Sigmoid colon (tissue), 7 donors: ENCODE measurements at places on chromosomes 12 and 14.

- H3K4me1 ChIP-seq = no peaks in the 10 kb centered on the region
- H3K27ac ChIP-seq = no peak overlapping the region
- DNase-seq = no peak
- no peaks in the 10 kb centered on the region for H3K36me3 ChIP-seq
- no peaks in the 10 kb centered on the region for H3K27me3 ChIP-seq
Observed at GRCh38 chr12:52093346-52093745, 13.8 kb downstream of the SMIM41 start.

GRCh38 chr12:49367381-49368239, at the start of gene SPATS2:
TSS of gene SPATS2 (plus strand) at chr12:49367462. CDS start at chr12:49461013, 93,551 bp downstream.
- peak; percentile 97 for DNase-seq
- H3K27ac ChIP-seq = peak within 1 kb of the TSS; percentile 98
- H3K36me3 ChIP-seq = no peaks in the 10 kb centered on the region
- H3K27me3 ChIP-seq = no peaks in the 10 kb centered on the region
- peak within 1 kb of the TSS; percentile 84 for H3K4me3 ChIP-seq
- H3K4me1 ChIP-seq = peaks cover 31% of the 10 kb centered on the region

DNA sequence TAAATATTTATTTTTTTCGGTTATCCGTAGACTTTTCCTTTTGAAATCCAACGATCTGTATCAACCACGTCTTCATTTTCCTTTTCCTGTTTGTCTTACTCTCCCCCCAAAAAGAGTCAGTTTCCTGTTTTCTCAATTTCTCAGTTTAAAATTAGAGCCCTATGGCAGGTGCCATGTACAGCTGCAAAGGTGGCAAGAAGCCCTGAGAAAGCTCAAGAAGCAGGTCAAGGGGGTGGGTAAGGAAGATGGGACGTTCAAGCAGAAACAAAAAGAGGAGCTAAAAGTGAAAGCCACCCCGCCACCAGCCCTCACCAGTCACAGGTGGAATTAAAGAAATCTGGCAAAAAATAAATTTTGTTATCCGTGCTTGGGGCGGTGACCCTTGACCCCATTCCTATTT, 26.7 kb downstream of the SLC35E3 start:
- no peak for DNase-seq
- no peaks in the 10 kb centered on the region for H3K36me3 ChIP-seq
- no peaks in the 10 kb centered on the region for H3K4me1 ChIP-seq
- no peak overlapping the region for H3K27ac ChIP-seq
- no peaks in the 10 kb centered on the region for H3K27me3 ChIP-seq

- peaks cover 69% of the 10 kb centered on the region for H3K4me1 ChIP-seq
- no peak for DNase-seq
- H3K36me3 ChIP-seq = peaks cover 37% of the 10 kb centered on the region
- H3K27me3 ChIP-seq = no peaks in the 10 kb centered on the region
Observed at GRCh38 chr12:57609781-57610553, 1.3 kb upstream of the ARHGEF25 start.

GRCh38 chr12:114414031-114414865, 8.3 kb upstream of the TBX5 start:
- DNase-seq = no peak
- peaks cover 80% of the 10 kb centered on the region for H3K27me3 ChIP-seq
- no peak overlapping the region for H3K4me3 ChIP-seq
- peak overlapping the region; percentile 88 for H3K27ac ChIP-seq

GRCh38 chr12:132824053-132824452, 4.6 kb downstream of the GOLGA3 start:
- peaks cover 2% of the 10 kb centered on the region for H3K36me3 ChIP-seq

DNA sequence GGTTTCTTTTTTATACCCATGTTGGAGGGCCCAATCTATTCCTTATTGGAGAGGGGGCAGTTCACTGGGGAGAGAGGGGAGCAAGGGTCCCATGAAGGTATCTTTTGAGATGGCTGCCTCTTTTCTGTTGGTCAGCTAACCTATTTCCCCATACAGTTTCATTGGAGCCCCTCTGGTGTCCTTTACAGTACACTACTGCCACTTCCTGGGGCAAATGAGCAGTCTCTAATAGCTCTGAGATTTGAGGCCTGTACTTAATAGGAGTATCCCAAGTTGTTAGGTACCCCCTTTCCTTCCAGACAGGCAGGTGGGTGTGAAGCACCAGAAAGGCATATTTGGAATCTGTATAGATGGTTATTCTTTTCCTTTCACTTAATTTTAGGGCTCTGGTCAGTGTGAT, 41.3 kb upstream of the RNU6-8 start:
- DNase-seq = no peak
- H3K27ac ChIP-seq = no peak overlapping the region
- no peak overlapping the region for H3K4me3 ChIP-seq
- no peaks in the 10 kb centered on the region for H3K36me3 ChIP-seq
- no peaks in the 10 kb centered on the region for H3K27me3 ChIP-seq
- H3K4me1 ChIP-seq = no peaks in the 10 kb centered on the region

GRCh38 chr12:32783029-32783428, 27.3 kb upstream of the YARS2 start:
- no peak overlapping the region for H3K27ac ChIP-seq
- H3K27me3 ChIP-seq = no peaks in the 10 kb centered on the region
- H3K4me3 ChIP-seq = no peak overlapping the region
- no peaks in the 10 kb centered on the region for H3K36me3 ChIP-seq
- no peaks in the 10 kb centered on the region for H3K4me1 ChIP-seq

DNA sequence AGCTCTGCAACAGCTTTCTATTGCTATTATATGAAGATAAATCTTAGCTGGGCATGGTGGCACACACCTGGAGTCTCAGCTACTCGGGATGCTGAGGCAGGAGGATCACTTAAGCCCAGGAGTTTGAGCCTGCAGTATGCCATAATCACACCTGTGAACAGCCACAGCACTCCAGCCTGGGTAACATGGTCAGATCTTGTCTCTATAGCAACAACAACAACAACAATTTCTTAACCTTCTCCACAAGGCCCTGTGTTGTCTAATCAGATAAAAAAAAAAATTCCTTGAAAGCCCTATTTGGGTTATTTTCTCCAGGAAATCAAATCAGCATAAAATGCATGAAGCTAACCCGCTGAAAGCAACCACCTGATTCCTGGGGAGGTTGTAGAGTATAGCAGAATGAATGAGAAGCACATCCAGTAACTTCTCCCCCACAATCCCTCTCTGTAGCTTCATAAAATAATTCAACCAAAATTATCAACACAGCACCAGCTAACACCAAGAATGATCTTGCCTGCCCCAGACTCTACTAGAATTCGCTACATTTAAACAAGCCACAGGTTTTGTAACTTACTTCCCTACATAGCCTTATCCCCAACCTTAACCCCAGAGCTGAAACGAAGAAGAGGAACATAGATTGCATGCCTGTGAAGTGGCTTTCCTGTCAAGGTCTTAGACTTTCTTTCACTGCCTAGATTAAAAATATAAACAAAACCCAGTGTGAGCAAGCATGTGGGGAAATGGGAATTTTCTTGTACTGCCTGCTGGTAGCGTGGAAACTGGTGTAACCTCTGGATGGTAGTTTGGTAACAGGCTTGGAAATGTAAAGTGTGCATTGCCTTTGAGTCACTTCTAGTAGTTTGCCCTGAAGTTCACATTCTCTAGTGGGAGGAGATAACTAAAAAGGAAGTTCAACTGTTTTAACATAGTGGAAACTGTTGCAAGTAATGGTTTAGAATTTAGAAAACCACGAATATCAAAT, 6.0 kb upstream of the STK38L start:
- DNase-seq = no peak
- H3K27me3 ChIP-seq = no peaks in the 10 kb centered on the region
- no peak overlapping the region for H3K27ac ChIP-seq
- no peaks in the 10 kb centered on the region for H3K36me3 ChIP-seq

- no peak for DNase-seq
- no peak overlapping the region for H3K27ac ChIP-seq
- H3K36me3 ChIP-seq = no peaks in the 10 kb centered on the region
- H3K4me3 ChIP-seq = no peak overlapping the region
- H3K27me3 ChIP-seq = peaks cover 99% of the 10 kb centered on the region
Observed at GRCh38 chr14:28761438-28762291, 4.9 kb upstream of the FOXG1 start.

DNA sequence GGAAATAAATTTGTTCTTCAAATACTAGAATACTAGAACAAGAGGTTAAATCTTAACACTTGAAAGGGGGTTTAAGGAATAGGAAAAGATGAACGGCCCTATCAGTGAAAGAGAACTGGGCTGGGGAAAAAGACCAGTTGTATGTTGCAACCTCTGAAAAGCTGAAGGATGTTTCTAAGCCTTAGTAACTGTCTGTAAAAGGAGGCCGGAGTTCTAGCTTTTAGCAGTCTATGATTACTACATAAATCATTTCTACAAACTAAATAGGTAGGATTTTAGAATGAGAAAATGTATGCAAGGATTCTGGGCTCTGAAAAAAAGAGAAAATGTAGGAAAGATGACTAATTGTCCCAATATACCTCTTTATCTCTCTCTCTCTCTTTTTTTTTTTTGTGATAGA, 4.9 kb downstream of the CERS5 start:
- H3K36me3 ChIP-seq = no peaks in the 10 kb centered on the region
- peak overlapping the region; percentile 5 for H3K27ac ChIP-seq
- DNase-seq = no peak
- H3K4me1 ChIP-seq = peaks cover 11% of the 10 kb centered on the region

- H3K27ac ChIP-seq = no peak overlapping the region
- no peaks in the 10 kb centered on the region for H3K4me1 ChIP-seq
- no peaks in the 10 kb centered on the region for H3K36me3 ChIP-seq
- no peak overlapping the region for H3K4me3 ChIP-seq
- DNase-seq = no peak
- no peaks in the 10 kb centered on the region for H3K27me3 ChIP-seq
Observed at GRCh38 chr12:71576496-71576895, 87.2 kb downstream of the ZFC3H1 start.

- no peaks in the 10 kb centered on the region for H3K36me3 ChIP-seq
- no peaks in the 10 kb centered on the region for H3K4me1 ChIP-seq
- H3K27ac ChIP-seq = no peak overlapping the region
- no peak overlapping the region for H3K4me3 ChIP-seq
- DNase-seq = no peak
- no peaks in the 10 kb centered on the region for H3K27me3 ChIP-seq
Observed at GRCh38 chr12:46609674-46610073, 216.1 kb downstream of the SLC38A4 start.

DNA sequence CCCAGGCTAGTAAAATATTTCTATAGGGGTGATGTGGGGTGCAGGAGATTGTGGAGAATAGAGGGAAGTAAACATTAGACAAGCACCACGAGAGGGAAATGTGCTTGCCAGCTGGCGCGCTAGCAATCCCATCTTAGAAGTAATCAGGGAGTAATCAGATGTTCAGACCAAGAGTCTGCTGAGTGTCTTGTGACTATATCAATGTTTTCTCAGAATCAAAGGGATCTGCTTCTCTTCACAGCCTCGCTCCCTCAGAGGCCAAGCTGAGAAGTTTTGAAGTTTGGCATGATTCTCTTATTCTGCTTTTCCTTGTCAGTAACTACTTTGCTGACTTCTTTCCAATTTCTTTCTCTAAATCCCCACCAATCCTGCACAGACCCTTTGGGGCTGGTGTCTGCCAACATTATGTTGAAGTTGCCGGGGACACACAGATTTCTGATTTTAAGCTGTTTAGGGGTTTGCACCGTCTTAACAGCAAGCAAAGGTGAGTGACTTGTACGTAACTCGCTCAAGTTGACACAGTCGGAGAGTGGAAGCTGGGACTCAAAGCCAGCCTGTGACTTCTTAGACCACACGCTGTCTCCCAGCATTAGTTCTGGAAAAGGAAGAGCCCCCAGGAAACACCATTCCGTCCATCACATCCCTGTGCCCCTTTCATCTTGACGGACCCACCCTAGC, 22.0 kb upstream of the TSPAN9 start:
- H3K36me3 ChIP-seq = no peaks in the 10 kb centered on the region
- peak; percentile 84 for DNase-seq
- no peak overlapping the region for H3K4me3 ChIP-seq
- no peaks in the 10 kb centered on the region for H3K27me3 ChIP-seq
- H3K4me1 ChIP-seq = peaks cover 23% of the 10 kb centered on the region
- H3K27ac ChIP-seq = no peak overlapping the region

- H3K36me3 ChIP-seq = no peaks in the 10 kb centered on the region
- no peak overlapping the region for H3K4me3 ChIP-seq
- no peak overlapping the region for H3K27ac ChIP-seq
- no peaks in the 10 kb centered on the region for H3K27me3 ChIP-seq
Observed at GRCh38 chr12:117744418-117744817, 224.4 kb downstream of the KSR2 start.

- H3K27me3 ChIP-seq = no peaks in the 10 kb centered on the region
- no peak overlapping the region for H3K27ac ChIP-seq
- no peak for DNase-seq
- H3K4me3 ChIP-seq = no peak overlapping the region
- H3K4me1 ChIP-seq = no peaks in the 10 kb centered on the region
- no peaks in the 10 kb centered on the region for H3K36me3 ChIP-seq
Observed at GRCh38 chr12:15796493-15797141, 7.4 kb upstream of the EPS8 start.

DNA sequence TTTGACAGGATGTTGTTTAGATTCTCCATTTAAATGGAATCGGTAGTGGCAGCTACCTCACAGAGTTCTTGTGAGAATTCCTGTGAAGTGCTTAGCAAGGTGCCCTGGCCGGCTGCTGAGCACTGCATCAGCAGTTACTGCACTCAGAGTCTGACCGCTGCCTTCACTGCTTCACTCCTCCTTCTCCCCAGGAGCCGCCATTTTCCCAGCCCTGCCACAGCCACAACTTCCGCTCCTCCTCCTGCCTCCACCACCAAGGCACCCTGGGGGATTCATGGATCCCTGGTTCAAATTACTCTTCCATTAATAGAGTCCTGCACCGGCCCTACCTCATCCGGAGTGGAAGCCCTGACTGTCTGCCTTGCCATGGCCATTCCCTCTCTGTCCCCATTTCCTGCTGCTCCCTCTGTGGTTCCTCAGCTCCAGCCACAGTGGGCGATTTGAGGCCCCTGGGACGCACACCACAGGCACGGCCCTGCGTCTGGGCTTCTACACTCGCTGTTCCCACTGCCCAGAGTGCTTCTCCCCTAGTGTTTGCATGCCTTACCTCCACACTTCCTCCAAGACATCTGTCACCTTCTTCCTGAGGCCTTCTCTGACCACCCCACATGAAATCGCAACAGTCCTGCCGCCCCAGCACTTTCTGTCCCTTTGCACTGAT, 210.3 kb downstream of the IPO8 start:
- no peaks in the 10 kb centered on the region for H3K36me3 ChIP-seq
- H3K27ac ChIP-seq = no peak overlapping the region
- no peaks in the 10 kb centered on the region for H3K4me1 ChIP-seq
- no peak for DNase-seq
- no peak overlapping the region for H3K4me3 ChIP-seq
